ENCODE measurements at places on chromosomes 4 and X.

- no peak for DNase-seq
Observed at GRCh38 chr4:73417973-73418372, 13.9 kb downstream of the ALB start.

GRCh38 chr4:16438986-16439385, 212.7 kb upstream of the TAPT1 start:
- DNase-seq: no peak

DNA sequence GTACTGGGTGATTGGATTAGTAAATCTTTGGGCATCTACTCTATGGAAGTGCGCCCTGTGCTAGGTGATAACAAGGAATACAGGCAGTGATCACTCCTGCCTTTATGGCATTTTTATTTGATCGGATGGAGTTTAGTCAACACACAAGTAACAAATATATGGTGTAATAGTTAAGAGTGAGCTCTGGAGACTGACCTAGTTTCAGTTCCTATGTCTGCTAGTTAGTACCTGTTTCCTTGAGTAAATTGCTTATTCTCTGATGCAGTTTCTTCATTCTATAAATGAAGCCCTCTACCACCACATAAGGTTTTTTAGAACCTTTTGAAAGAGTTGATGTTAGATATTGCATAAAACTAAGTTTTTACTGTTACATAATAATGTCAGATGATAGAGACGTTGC, 134.6 kb downstream of the KDM6A start:
- no peak for DNase-seq

- DNase-seq: no peak
Observed at GRCh38 chr4:136992032-136992431, 540.3 kb downstream of the PCDH18 start.

- DNase-seq: peak; percentile 6
Observed at GRCh38 chr4:90357117-90357710, 230.0 kb downstream of the CCSER1 start.

DNA sequence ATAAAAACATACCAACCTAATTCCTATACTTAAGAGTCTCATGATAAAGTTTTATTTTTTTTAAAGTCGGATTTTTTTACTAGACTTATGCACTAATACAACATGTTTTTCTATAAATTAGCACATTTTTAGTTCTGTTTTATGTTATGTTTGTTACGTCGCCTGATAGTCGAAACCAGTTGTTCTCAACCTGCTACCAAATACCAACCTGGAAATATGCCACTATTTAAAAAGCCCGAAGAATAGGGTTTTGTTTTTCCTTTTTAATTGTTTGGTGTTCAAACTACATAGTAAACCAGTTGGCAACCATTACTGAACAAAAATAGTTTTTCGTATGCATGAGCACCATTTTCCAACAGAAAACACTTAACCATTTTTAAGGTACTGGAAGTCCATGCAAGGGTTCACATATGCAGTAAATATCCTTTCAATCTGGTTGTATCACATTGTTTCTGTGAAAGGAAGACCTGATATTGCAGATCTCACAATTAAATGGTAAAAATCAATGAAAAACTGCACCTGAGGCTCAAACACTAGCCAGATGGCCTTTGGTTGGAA, 1.4 kb downstream of the WDFY3 start:
- DNase-seq: no peak

DNA sequence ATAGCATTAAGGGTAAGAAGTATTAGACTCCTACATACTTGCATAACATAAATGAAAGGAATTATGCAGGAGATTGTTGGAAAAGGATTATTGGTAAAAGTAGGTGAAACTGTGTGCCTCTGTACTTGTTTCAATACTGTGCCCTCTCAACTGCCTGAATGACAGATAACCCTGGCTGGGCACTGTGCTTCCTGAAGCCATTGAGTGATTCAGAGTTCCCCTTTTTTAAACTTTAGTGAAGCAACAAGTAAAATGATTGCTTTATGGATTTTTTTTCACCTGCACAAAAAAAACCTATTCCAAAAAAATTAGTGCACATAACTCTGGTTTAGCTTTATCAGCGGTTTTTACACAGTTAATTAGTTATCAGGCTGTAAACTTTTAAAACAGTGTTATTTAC, 204.8 kb downstream of the TRAM1L1 start:
- no peak for DNase-seq

GRCh38 chrX:2469196-2469685, 31.5 kb downstream of the DHRSX start:
- no peak for DNase-seq

DNA sequence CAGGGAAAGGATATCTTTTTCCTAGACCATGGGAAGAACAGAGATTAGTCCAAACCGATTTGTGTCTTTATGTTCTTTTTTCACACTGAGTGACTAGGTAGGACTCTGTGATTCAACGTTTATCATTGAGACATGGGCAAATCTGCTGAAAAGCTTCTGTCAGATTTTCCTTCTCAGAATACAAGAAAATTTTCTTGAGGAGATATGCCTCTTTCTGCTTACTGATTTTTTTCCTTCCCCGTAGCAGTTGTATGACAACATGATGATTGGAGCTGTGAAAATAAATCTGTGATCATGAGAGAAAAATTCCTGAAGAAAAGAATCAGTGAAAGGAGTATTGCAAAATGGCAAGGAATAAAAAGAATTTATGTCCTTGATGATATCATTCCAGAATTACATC, 130.6 kb upstream of the FAT4 start:
- no peak for DNase-seq

GRCh38 chr4:121148000-121148399, 16.1 kb downstream of the TNIP3 start:
- peak; percentile 69 for DNase-seq

GRCh38 chr4:155512046-155512445, 135.3 kb upstream of the MAP9 start:
- no peak for DNase-seq

DNA sequence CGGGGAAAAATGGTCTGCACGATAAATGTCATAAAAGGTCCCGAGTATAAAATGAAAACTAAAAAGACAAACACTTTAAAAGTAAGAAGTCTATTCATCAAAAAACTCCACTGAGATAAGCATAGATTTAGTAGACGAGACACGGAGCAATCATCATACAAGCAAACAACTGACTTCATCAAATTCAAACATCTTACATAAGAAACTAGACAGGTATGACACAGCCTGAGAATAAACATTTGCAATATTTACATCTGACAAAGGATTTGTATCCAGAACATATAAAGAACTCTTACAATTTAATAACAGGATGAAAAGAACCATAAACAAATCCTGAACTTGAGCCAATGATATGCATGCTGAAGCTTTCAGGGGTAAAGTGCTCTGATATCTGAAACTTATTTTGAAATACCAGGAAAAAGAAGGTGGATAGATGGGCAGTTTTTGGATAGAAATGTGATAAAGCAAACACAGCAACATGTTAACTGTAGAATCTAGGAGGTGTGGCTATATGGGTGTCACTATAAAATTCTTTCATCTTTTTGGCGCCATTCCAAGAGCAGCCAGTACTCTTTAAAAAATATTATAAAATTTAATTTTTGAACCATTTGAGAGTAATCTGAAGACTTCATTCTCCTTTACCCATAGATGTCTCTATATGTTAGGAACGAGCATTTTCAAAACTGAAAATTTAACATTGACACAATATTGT, 12.0 kb downstream of the MPP1 start:
- DNase-seq: no peak

- no peak for DNase-seq
Observed at GRCh38 chrX:23784470-23785331, 1.7 kb downstream of the SAT1 start.

- no peak for DNase-seq
Observed at GRCh38 chrX:153948002-153948466, 3.6 kb upstream of the RENBP start.

GRCh38 chrX:29471829-29472228, 743.5 kb upstream of the MAGEB2 start:
- no peak for DNase-seq

DNA sequence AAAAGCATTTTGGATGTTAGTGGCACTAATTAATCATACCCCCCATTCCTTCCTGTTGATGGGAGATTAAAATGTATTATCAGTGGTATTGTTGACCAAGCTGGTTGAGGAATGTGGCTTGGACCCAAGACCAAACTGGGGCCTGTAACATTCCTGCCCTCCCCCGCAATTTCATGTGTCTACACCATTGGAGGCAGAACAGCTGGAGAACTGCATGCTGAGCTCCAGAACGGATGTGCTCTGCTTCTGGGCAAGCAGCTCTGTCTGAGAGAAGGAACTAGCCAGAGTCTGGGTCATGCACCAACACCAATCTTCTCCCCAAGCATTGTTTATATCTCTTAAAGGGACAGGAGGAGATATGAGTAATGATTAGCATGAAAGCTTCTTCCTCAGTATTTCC, 185.5 kb downstream of the CEP135 start:
- DNase-seq: no peak

GRCh38 chr4:2061186-2062131, 2.3 kb downstream of the NAT8L start:
- DNase-seq: no peak

DNA sequence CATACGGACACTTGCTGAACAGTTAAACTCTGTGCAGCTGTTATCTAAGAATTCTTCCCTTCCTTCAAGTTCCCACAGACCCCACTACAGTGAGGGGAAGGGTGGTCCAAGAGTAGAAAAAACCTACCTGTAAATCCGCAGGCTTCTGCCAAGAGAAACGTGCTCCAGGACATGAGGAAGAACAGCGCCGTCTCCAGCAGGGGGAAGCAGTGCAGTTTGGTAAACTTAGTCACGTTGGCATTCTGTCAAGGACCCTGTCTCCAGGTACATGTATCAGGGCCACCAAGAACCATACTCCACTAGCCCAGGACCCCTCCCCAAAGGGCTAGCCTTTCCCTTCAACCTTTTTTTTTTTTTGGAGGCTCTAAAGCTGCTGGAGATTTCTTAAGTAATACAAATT, 79.9 kb downstream of the CHST7 start:
- no peak for DNase-seq

GRCh38 chr4:138790706-138791340, 224.8 kb upstream of the NOCT start:
- DNase-seq: no peak
